ENCODE measurements at places on chromosomes 16 and 17.
A peak's percentile ranks its signal among the peaks of the same experiment; 100 is the strongest.

DNA sequence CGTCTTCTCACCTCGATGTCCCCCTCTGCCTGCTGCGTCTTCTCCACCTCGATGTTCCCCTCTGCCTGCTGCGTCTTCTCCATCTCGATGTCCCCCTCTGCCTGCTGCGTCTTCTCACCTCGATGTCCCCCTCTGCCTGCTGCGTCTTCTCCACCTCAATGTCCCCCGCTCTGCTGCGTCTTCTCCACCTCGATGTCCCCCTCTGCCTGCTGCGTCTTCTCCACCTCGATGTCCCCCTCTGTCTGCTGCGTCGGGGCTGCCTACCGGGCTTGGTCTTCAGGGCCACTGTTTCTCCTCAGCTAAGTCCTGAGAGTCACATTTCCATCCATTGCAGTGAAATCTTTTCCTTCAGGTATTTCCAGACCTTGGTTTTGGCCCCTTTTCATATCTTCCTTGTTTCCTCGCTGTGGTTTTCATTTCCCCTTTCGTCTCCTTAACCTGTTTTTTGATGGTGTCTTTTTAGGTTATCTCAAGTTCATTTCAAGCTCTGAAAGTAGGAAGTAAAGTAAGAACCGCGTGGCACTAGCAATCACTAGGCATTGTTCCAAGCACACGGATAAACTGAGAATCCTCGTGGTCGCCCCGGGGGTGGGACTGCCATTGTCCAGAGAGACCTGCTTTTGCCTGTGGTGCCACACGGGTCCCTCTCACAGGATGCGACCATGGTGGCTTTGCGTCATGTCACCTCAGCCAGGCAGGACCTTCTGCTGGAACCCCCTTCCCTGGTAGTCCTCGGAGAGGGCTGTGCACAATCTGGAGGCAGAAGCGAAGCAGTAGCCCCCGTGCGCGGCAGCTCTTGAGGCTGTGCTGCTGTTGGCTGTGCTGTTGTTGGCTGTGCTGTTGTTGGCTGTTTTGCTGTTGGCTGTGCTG is 9.5 kb upstream of the ZNF750 start:
- DNase-seq, result no peak

- DNase-seq, result no peak
Measured at GRCh38 chr16:11046382-11046931, 102.1 kb downstream of the CLEC16A start.

GRCh38 chr17:69326377-69327059 is 415 bp downstream of the ABCA5 start:
- DNase-seq, result peak; percentile 55

GRCh38 chr16:82955741-82956348 is 329.1 kb downstream of the CDH13 start:
- DNase-seq, result no peak

- no peak for DNase-seq
Measured at GRCh38 chr17:69445132-69445531, 30.6 kb downstream of the MAP2K6 start.

DNA sequence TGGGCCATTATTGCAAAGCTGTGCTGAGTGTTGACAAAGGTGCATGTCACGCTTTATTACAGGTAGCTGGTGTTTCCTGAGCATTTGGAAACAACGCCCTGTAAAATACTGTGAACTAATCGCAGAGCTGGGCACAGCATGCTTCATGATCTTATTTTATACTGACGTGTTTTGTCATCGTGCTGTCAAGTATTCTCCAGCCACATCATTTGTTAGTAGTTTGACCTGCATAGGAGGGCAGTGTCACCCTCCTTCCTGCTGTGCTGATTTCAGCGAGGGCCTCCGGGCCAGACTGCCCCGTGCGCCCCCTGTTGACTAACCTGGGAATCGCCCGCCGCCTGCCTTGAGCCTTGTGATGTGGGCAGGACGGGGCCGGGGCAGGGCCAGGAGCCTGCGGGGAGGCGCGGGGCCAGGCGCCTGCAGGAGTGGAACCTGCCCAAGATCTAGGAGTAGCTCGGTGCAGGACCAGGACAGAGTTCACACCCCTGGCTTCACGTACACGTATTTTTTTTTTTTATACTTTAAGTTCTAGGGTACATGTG is 820.7 kb downstream of the KCNJ18 start:
- no peak for DNase-seq

DNA sequence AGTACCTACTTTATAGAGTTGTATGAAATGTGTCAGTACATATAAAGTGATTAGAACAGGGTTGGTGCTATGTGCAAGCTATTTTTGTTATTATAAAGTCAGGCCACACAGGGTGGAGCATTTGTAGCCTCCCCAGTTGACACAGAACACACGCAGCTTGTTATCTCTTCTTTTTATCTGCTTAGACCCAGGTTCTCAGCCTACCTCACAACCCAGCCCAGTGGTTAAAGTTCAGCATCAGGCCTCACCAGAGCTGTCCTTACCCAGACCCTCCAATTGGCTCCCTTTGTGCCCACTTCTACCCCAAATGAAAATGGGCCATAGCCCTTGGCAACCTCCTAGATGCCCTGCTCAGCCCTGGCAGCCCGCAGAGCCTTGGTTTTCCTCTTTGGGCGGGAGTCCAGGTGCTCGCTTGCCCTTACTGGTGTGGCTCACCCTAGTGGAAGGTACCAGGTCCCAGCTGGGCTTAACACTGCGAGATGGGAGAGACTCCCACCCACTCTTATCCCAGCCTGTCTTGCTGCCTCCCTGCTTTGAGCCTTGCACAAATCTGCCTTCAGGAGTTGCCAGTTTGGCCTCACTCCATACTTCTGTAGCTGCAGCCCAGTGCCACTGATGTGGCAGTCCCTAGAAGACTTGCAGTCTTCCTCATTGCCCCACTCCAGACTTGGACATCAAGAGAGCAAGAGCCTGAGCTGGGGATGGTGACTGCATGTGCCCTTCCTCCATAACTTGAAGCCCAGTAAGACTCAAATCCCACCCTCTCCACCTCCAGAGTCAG is 1.1 kb upstream of the PIGS start:
- DNase-seq, result no peak

DNA sequence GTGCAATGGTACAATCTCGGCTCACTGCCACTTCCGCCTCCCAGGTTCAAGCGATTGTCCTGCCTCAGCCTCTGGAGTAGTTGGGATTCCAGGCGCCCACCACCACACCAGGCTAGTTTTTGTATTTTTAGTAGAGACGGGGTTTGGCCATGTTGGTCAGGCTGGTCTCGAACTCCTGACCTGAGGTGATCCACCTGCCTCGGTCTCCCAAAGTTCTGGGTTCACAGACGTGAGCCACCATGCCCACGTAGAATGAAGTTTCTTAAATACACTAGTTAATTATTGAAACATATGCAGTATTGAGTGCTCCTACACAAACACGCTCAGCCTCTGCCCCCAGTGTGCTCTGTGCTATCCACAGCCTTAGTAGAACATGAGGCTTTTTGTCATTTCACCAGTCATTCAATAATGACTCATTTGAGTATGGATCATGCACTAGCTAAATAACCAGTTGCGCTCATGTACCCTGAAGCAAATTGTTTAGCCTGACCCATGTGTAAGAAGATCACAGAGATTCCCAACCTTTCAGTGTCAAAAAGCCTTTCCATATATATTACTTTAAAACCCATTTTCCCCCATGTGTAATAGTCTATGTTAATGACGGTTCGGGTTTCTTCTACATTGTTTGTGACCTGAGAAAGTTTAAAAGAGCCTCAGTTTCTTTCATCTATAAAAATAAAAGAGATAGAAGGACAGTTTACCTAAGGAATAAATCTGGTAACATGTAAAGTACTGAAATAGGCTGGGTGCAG is 49.7 kb downstream of the TUBD1 start:
- no peak for DNase-seq
